ENCODE measurements at places on chromosomes 16 and 17.

- DNase-seq = no peak
Observed at GRCh38 chr17:20066253-20066652, 57.1 kb downstream of the SPECC1 start.

DNA sequence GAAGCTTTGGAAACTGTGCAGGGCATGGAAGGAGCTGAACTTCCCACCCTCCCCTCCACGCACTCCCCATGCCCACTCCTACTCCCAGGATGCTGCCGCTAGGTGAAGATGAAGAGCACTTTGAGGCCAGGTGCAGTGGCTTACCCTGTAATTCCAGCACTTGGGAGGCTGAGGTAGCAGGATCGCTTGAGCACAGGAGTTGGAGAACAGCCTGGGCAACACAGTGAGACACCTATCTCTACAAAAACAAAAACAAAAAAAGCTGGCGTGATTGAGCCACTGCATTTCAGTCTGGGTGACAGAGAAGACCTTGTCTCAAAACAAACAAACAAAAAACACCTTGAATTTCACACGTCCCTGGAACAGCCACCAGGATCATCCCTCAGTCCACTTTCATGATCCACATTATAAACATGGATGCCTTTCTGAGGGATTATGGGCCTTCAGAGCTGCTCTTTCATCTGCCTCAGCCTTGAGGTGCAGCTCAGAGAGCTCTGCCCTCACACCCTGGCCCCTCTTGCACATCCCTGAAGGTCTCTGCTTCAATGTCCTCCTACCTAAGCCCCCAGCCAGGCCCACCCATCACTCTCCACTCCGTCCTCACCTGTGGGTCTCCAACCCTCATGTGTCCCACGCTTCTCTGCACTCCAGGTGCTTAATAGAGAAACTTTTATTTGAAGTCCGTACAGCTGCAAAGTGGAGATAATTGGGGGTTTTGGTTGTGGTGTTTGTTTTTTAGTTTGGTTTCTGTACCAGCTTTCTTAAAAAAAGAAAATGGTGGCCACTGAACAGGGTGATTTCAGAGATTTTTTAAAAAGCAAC, 25.8 kb downstream of the PHB1 start:
- no peak for DNase-seq

- no peak for DNase-seq
Observed at GRCh38 chr17:79132271-79133064, 57.8 kb downstream of the ENGASE start.

DNA sequence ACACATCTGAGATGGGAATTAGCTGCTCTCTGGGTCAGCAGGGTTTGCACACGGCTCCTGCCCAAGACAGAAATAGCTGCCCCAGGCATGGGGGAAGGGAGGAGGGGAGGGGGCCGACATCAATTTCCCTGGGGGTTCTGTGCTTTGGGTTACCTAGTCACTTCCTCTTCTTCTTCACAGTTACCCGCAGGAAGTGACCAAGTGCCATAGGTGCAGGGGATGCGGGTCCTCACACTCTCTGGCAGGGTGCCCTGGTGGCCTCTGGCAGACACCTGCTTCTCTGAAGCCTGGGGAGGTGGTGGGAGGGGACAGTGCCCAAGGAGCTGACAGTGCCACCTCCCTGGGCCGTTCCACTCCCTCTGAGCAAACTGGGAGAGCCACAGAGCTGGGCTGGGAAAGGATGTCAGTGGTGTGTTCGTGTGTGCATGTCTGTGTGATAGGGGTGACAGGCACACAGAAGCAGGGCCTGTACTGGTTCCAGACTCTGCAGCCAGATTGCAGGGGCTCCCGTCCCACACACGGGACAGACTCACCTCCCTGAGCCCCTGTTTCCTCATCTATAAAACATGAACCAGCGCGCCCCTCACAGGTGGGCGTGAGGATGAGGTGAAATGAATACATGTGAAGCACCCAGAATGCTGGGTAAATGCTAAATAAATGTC, 18.2 kb downstream of the SCN4A start:
- DNase-seq = peak; percentile 28

- peak; percentile 92 for DNase-seq
Observed at GRCh38 chr17:50345432-50346312, at the start of gene XYLT2. Gene XYLT2, plus strand, starts transcription at chr17:50346126. Its CDS starts 15 bp downstream, at chr17:50346141.

GRCh38 chr16:22386976-22387375, 12.6 kb upstream of the CDR2 start:
- DNase-seq = no peak

DNA sequence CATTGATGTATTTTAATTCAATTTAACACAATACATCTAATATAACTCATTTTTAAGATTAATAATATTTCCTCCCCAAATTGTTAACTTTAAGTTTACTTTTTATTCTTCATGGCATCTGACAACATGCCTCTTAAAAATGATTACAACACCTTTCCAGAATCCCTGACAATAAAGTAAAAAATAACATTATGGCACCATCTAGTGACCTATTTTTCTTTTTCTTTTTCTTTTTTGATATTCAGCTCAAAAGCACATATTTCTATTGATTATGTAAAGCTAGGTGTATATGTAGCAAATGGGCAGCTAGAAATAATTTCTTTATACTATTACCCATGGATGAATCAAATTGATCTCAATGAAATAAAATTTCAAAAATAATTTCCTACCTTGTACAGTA, 834.3 kb upstream of the CDH8 start:
- no peak for DNase-seq

DNA sequence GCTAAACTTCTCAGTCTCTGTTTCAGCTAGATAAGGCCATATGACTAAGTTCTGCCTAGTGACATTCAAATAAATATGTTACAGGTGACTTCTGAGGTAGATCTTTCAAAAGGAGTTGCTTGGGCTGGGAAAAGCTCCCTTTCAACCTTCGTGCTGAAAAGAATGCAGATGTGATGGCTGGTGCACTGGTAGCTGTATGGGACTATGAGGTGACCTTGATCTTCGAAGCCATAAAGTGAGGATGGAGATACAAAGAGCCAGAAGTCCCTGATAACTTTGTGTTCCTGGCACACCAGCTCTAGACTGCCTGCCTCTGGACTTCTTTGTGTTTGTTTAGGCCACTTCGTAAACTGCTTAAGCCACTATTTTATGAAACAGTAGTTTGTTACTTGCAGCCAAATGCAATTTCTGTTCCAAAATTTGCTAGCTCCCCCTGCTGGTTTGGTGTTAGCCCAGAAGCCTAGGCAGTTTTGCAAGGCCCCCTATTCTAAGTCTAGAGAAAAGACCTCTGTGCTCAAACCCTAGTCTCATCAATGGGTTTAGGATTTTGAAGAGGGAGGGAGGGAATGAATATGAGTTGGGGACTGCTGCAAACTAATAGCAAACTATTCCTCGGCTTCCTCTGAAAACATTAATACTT, 23.3 kb upstream of the ERCC4 start:
- no peak for DNase-seq

- DNase-seq = peak; percentile 55
Observed at GRCh38 chr17:44363613-44364159, at the start of gene FAM171A2. Gene FAM171A2, minus strand, starts transcription at chr17:44363853. Its CDS starts 139 bp downstream, at chr17:44363714.

DNA sequence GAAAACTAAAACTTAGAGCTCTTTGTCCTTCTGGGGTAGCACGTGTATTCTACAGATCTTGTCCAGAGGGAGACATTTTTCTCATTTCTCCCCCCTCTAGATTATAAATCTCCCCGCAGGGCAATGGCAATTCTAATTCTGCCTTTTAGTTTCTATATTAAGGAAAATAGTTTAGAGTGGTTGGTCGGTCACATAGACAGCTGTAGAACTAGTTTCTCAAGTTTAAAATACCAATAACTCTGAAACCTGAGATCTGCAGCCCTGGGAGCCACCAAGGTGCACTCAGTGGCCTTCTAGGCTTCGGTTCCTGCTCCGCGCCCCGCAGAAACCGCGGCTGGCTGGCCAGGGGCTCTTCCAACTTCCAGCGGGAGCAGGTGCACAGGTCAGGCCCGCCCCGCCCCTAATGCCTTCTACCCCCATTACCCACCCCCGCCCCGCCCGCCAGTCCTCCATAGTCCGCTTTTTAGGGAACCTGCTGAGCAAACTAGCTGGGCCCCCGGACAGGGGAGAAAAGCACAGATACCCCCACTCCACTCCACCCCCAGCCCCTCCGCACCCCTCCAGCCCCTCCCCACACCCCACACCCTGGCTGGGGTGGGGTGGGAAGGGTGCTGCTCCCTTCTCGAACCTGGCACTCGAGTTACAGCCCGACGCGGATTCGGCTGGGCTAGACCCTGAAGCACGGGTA, 431 bp downstream of the SLFN11 start:
- DNase-seq = no peak

DNA sequence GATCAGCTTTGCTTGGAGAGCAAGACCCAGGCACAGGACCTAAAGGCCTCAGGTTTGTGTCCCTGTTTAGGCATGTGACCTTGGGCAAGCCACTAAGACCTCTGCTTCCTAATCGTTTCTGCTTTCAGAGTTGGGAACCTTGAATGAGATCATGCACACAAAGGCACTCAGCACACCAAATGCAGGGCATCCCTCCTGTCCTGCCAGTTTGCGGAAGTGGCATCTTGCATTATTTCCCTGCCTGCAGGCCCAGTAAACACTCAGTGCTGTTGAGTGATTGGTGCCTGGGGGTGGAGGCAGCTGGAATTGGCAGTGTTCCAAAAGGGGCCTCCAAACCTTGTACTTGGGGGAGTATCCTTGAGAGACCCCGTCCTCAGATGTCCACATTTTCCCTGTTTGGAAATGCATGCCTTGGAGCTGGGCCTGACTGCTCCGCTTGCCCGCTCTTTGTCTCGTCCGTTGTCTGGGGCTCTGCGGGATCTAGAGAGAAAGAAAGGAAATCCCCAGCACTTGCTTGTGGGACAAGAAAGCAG, 28.7 kb downstream of the MRM1 start:
- no peak for DNase-seq

- no peak for DNase-seq
Observed at GRCh38 chr16:4697848-4698291, 4.5 kb downstream of the NUDT16L1 start.

- no peak for DNase-seq
Observed at GRCh38 chr16:66617010-66617434, 12.5 kb downstream of the CMTM3 start.

GRCh38 chr16:4411684-4412083, 4.7 kb downstream of the CORO7 start:
- DNase-seq = no peak

DNA sequence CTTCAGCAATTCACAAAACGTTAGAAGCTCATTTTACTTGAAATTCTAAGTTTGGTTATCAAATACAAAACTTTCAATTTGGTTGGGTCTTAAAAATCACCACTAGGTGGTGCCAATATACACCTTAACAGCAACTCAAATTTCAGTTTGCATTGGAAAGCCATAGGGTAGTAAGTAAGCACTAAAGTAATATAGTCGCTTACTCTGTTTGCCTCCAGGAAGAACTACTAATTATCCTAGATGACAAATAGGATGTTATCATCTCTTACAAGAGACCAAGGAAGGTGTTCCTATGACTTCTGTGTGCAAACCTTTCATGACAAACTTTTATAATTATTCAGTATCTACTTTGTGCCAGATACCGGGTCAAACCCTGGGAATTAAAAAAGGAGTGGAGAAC, 93.3 kb downstream of the MYO1D start:
- peak; percentile 54 for DNase-seq

GRCh38 chr17:65022751-65023700, 33.5 kb downstream of the GNA13 start:
- DNase-seq = peak; percentile 50

Measured in CD4-positive, alpha-beta T cell treated with Interleukin-15 for 4 hours (primary cell).